ENCODE measurements at places on chromosomes 11 and 22.

GRCh38 chr11:11965192-11965591 is 43.2 kb downstream of the DKK3 start:
- no peak for DNase-seq

DNA sequence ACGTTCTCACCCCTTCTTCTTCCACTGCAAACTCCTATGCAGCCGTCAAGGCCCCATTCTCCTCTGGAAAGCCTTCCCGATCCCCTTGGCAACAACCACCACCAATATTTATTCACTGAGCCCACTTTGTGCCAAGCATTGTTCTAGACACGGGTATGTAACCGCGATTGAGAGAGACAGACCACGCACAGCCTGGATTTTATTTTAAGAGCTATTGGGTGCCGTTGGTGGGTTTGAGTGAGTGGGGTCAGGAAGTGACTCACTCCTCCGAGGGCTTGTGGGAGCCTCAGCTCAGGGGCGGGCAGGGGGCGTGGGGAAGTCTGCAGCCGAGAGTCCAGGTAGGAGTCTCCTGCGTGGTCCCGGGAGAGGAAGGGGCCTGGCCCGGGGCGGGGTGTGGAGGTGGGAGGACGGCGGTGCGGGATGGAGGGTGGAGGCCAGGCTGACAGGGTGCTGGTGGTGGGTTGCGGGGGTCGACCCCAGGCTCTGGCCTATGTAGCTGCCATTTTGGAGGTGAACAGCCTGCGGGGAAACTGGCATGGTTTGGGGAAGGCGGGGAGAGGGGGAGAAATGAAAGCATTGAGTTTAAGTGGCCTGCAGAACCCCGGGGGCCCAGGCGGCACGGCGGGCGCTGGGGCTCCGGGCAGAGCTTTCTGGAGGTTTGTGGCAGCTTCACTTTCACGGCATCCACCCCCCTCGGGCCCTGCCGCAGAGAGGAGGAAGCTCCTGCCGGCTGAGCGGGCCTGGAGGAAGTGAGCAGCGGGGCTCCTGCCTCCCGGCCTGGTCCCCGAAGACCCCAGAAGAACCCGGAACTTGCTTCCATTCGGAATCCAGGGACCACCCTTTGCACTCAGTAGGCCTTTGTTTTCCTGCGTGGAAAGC is 547 bp downstream of the PARVG start:
- peak; percentile 62 for DNase-seq

- no peak for DNase-seq
These were observed 39.4 kb downstream of the TMEM45B start for GRCh38 chr11:129855086-129855485.

DNA sequence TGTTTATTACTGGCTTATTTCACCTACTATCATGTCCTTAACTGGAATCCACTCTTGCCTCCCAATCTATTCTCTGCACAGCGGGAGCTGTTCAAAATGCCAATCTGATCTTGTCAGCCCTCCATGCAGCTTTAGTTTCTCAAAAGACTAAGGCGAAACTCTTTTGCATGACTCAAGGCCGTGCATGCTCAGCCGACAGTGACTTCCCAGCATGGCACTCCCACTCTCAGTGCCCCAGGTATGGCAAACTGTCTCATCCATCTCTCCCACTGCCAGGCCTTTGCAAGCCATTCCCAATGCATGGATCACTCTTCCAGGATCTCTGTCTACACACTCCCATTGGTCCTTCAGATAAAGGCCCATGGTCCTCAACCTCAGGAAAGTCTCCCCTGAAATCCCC is 245.9 kb downstream of the LARGE1 start:
- no peak for DNase-seq

Measured in activated B cell treated with CpG ODN at 0.5 μM for 24 hours (primary cell).